ENCODE measurements at places on chromosomes 13 and 19.

DNA sequence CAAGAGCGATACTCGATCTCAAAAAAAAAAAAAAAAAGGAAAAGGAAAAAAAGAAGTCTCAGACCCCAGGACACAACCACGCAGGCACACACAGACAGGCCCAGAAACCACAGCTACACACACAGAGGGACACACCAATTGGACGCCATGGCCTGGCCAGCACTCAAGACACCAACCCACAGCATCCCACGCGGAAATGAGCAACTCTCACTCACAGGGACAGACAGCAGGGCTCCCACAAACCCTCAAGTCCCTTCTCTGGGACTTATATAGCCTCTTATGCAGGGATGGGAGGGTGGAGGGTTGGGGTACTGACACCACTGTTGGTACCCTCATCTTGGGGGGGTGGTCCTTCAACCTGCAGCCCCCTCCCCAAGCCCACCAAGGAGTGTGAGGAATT, 5.9 kb downstream of the NOTCH3 start:
- DNase-seq = no peak

GRCh38 chr13:110907951-110908898, 6.6 kb downstream of the ANKRD10 start:
- DNase-seq = no peak

DNA sequence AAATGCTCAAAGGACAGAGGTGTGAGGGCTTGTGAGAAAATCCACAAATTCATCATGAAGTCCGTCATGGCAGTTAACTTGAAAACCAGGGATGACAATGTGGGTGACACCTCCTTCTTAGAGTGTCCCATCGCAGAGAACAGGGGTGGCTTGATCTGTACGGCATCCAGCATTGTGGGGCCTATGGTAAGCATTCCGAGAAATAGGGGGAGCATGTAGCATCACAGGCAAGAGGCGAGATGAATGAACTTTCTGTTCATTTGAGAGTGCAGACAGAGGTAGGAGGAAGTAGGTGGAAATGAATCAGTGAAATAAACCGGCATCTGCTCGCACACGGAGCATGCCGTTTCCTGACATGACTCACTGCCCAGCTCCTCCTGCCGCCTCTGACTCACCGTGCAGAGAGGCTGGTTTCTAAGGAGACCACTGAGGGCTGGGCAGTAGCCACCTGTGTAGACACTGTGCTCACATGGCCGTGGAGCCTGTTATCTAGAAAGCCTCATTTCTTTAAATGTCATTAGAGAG, 339.0 kb downstream of the RFC3 start:
- no peak for DNase-seq

DNA sequence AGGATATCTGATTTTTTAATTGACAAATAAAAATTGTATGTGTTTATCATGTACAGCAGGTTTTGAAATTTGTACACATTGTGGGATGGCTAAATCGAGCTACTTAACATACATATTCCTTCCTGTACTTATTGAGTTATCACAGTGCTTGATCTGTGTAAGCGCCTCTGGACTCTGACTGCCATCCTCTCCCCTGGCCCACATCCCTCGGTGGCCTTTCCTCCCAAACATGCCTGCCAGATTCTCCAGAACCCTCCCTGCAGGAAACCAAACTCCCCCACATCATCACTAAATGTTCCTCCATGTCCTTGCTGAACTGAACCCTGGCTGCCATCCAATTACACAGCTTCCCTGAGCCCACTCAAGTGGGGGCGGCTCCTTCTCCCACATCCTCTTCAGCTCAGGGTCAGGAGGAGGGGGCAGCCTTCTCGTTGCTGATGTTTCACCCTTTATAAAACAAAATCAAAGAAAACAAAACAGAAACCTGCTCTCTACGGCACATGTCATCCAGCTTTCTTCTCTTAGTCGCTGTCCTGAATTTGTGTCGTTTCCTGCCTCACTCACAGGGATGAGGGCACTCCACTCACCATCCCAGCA, 97.1 kb upstream of the SPATA13 start:
- DNase-seq = no peak

- no peak for DNase-seq
These were observed 95.7 kb downstream of the FNDC3A start for GRCh38 chr13:49071341-49071937.

All from activated CD8-positive, alpha-beta memory T cell treated with anti-CD3 and anti-CD28 coated beads for 1 hour (primary cell).